Urinary bladder (tissue), 4 donors: ENCODE measurements at places on chromosomes 6 and 20. TPM values are rescaled to one million over a fixed set of nuclear protein-coding genes. Genes with fewer than 3 reads are reported as not detected.
A peak's percentile ranks its signal among the peaks of the same experiment; 100 is the strongest.

DNA sequence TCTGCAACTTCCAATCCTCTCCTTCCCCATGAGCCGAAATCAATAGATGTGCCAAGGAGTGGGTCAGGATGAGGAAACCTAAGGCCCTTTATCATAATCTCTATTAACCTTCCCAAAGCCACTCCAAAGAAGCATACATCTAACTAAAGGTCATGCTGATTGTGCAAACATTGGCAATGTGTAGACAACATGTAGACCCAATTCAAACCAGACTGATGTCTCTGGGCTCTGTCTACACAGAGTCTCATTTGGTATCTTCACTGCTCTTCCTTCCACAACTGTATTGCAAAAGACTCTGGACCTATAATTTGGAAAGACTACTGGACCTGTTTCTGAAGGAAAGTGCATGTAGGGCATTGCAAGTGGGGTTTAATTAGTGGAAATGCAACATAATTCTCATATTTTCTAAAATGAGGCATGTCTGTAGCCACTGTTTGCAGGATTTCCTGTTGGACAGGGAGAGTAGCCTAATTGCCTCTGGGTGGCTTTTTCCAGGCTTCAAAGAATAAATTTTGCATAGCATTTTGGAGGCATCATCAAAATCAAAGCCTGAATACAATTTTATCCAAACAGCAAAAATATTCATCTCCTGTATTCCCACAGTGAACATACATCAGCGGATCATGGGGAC lies 35.0 kb upstream of the MLIP start:
- no peak for DNase-seq

GRCh38 chr6:152474354-152474753 lies 162.8 kb downstream of the SYNE1 start:
- DNase-seq: no peak

DNA sequence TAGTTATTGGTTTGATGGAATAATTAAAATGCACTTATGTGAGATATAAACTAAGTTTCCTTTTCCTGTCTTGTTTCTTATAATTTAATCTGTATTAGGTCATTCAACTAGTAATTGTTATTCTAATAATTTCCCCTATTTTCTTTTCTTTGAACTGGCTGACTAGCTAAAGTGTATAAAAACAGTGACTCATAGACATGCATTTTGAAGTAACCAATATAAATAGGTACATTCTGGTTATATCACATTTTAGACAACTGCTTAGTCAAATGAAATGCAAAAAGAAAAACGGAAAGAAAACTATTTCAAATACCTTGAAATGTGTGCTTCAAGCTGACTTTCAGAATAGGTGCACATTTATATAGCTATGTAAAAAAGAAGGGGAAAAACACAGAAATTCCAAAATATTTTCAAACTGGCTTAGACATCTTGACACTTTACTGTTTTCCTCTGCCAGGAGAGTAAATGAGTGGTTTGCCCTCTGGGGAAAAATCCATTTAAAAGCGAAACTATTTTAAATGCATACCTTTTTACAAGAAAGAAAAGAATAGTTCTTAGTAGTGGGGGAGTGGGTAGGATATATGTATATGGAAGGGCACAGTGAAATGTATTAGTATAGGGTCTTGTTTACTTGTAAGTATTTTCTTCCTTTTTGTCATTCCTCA lies 28.3 kb downstream of the KCNQ5 start:
- DNase-seq: no peak

DNA sequence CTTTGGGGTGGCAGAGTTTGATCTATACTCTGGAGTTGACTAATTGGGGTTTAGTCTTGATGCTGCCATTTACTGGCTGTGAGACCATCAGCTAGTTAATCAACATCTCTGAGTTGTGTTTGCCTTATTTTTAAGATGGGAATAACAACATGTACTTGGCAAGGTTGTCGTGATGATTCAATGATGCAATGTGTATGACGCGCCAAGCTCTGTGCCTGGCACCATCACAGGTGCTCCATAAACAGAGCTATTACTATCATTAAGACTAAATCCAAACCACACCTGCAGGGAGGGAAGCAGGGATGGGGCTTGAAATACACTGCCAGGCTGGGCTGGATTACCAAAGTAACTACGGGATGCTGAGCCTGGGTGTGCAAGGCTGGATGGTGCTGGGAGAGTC lies 60.1 kb upstream of the E2F3 start:
- DNase-seq: no peak

DNA sequence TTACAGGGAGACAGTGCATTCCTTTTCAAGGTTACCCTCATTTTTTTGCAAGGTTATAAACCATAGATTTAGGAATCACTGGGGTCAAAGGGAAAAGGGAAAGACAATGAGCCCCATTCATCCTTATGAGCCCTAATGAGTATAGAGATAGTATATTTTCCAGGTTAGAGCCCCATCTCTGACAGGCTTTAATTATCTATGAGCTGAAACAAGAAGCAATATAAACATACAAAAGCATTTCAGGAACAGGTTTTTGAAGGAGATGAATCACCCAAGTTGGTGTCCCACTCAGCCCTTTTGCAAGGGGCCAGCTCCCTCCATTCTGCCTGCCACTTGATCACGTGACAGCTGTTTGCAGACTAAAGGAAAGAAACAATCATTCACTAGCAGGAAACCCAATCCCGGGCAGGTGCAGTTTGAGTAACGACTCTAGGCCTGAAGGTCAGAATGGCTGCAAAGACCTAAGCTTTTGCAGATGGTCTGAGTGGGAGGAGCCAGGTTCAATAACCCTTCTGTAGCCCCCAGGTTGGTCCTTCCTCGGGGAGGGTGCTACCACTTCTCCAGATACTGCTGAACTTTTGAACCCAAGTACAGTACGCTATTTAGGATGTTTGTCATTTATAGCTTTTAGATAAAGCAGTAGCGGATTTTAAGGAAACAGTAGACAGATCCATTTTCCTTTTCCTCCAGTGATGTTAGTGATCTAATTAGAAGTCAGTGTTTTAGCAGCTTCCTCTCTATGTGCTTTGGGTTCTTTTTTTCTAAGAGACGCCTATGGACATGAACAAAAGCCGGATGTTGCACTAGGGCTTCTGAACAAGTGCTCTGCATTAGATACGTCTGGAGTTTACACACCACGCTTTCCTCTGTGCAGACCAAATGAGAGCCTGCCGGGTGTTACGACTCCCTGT lies 253.2 kb downstream of the SOX4 start:
- peak; percentile 32 for DNase-seq

- no peak for DNase-seq
These were observed 4.2 kb upstream of the NCR3 start for GRCh38 chr6:31597006-31597405.

GRCh38 chr20:23655491-23656211 lies 17.9 kb upstream of the CST3 start:
- no peak for DNase-seq

GRCh38 chr20:51529081-51529681 lies 13.3 kb downstream of the NFATC2 start:
- no peak for DNase-seq

DNA sequence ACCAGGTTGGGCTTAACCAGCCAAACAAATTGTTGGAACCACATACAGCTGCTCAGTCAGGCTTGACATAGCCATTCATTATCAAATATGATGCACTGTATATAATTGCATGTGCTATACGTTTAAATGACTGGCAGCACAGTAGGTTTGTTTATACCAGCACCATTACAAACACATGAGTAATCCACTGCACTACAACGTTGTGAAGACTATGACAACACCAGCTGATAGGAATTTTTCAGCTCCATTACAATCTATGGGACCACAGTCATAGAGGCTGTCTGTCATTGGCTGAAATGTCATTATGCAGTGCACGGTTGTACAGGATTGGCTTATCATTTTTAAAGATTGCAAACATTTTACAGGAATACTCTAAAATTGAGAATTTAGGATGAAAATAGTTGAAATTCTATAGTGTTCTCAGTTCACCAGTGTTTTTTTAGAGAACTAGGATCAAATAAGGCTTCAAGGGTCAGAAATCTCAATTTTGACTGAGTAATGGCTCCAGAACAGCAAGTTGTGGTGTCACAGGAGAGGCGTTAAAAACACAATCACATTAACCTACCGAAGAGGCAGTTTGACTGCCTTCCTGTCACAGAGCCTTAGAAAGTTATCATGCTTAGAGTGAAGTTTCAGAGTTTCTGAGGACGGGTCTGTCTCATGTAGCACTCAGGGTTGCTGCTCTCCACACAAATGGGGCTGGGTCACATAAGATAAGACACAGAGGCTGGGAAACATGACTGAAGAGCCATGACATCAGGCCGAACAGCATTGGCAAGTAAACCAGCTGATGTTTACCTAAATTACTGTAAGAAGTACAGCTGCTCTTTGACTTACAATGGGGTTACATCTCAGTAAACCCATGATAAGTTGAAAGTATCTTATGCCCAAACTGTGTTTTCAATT lies 60.7 kb upstream of the SMLR1 start:
- DNase-seq: no peak

GRCh38 chr6:82980086-82980485 lies 85.6 kb downstream of the UBE3D start:
- DNase-seq: no peak

GRCh38 chr20:52746190-52746589 lies 226.0 kb upstream of the TSHZ2 start:
- DNase-seq: no peak

GRCh38 chr6:7730001-7730783 lies 4.3 kb downstream of the BMP6 start:
- no peak for DNase-seq

GRCh38 chr6:11018225-11018624 lies 25.9 kb downstream of the ELOVL2 start:
- no peak for DNase-seq

DNA sequence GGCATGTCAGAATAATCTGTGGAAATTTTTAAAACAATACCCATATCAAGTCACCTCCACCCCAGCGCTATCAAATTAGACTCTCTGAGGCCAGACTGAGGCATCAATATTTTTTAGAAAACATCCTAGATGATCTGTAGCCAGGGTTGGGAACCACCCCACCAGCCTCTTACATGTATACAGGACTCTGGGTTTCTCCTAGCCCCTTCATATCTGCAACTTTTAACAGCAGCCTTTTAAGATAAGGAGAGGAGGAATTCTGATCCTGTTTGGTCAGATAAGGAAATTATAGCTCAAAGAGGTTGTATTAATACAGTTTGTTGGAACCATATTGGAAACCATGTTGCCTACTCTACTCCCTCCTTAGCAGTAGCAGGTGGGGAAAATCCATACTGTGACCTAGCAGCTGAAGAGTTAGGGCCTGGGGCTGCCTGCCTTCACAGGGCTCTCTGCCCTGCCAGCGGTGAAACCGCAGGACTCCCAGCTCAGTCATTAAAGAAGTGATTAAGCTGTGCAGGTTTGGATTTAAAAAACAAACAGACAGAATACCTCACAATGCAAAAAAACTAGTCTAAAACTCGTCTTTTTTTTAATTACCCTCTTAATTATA lies 30.0 kb downstream of the BRPF3 start:
- no peak for DNase-seq

OSTM1 gene
- 37.0 TPM for total RNA-seq

PRSS35 gene
- 47.9 TPM for total RNA-seq

FKBP1A gene
- 96.6 TPM for total RNA-seq

ME1 gene
- 12.3 TPM for total RNA-seq

CST4 gene
- total RNA-seq: not detected

BMP5 gene
- total RNA-seq: 78.7 TPM

AIF1 gene
- total RNA-seq: 42.6 TPM

BFSP1 gene
- 3.3 TPM for total RNA-seq
